ENCODE measurements at places on chromosomes 3 and 15.

DNA sequence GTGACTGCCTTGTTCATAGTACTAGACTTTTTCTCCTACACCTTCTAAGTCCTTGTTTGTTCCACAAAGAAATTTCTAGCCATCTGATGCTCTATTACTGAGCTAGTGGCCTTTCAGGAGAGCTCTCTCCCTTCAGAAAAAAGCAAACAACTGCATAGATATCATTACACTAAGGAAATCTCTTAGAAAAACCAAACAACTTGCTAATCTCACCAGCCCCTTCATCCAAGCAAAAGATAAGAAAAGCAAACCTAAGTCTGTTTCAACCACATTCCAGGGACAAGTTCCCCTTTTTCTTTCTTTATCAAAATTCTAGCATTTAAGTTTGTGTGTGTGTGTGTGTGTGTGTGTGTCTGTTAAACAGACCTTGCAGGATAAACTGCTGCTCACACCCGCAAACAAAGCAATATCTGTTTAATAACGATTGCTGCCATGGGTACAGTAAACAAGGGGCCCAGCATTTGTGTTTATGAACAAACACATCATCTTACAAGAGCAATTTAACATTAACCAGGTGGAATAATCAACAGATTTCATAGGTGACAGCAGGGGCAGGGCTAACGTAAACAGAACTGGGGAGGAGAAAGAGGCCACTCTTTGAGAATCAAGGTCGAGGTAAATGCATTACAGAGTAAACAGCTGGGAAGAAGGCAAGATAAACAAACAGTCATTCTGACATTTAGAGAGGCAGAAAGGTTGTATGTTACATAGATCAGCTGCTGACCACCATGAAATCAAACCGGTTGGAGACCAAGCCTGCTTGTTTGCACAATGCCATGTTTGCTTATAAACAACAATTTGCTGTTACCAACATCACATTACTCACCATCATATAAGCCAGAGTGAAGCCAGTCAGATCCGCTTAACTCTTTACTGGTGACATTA is 375.1 kb downstream of the FOXP1 start:
- no peak for DNase-seq

DNA sequence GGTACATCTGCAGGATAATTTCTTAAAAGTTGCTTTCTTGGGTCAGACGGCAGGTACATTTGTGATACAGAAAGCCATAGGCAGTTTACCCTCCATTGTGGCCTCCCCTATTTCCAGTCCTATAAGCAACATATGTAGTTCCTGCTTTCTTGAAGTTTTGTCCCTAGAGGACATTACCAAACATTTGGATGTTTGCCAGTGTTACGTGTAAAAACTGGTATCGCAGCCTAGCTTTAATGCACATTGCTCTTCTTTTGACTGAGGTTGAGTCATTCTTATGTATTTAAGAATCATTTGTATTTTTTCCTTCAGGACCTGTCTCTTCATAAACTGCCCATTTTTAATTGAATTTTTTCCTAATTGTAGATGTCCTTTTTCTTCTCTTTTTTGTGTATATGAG is 114.3 kb downstream of the DIPK2A start:
- DNase-seq = no peak

DNA sequence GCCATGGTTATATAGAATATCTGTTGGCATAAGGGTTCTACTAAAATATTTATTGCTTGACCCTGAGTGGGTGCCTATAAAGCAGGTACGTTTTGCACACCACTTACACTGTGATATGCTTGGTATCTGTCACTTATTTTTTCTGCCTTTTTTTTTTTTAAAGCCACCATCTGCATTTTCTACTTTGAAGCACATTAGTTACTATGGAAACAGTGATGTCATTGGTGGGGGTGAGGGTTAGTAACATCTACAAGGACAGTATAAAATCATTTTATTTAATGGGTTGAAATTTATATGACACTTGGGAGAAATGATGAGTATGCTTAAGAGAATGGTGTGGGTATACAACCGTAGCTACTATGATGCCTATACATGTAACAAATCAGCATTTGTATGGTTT is 25.6 kb downstream of the SLCO3A1 start:
- no peak for DNase-seq

GRCh38 chr3:31275038-31275572 is 257.6 kb upstream of the STT3B start:
- DNase-seq = no peak

DNA sequence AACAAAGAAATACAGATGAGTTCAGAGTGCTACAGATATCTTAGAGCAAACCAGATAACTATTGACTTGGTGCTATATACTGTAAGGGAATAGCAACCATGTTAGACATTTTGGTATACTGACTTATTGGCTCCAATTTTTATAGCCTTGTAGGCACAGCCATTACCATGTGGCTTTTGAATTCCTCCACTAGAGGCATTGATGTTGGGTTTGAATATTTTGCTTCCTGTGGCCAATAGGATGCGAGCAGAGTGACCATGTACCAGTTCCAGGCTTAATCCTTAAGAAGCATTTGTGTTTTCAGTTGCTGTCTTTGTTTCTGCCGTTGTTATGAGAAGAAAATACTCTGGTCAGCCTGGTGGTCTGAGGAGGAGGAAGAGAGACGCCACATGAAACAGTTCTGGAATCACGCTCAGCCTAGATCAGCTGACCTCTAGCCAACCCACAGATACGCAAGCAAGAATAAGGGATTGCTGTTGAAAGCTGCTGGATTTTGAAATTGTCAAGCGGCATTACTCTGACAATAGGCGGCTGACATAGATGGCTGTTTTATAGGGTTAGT is 109.4 kb upstream of the TNIK start:
- DNase-seq = no peak

GRCh38 chr15:78079298-78080087 is 2.0 kb upstream of the TBC1D2B start:
- no peak for DNase-seq

DNA sequence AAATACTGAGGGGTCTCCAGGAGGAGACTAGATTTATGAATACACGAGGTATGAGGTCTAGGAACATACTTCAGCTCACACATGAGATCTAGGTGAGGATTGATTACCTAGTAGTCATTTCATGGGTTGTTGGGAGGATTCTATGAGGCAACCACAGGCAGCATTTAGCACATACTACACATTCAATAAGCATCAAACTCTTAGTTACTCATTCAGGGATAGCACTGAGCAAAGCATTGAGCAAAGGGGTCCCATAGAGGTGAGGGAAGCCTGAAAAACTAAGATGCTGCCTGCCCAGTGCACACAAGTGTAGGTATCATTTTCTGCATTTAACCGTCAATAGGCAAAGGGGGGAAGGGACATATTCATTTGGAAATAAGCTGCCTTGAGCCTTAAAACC is 4.5 kb downstream of the CCR5 start:
- no peak for DNase-seq

DNA sequence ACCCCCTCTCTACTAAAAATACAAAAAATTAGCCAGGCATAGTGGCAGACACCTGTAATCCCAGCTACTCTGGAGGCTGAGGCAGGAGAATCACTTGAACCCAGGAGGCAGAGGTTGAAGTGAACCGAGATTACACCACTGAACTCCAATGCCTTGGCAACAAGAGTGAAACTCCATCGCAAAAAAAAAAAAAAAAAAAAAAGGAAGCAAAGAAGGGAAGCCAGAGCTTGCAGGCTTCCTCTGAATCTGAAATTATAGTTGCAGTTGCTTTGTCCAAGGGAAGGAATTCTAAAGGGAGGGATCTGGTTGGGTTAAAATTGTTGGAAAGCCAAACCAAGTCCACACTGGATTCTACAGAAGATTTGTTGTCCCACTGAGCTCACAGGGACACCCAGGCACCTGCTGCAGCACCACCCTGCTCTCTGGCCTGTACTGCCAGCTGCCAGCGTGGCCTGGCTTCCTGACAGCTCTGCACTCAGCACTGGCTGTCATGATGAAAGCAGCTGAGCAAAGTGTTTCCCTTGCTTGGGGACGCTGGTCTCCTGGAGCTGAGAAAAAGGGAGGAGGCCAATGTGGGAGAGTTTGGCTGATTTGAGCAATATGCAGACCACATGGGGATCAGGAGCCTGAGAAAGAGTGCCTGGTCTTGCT is 88.8 kb upstream of the HES1 start:
- DNase-seq = no peak

DNA sequence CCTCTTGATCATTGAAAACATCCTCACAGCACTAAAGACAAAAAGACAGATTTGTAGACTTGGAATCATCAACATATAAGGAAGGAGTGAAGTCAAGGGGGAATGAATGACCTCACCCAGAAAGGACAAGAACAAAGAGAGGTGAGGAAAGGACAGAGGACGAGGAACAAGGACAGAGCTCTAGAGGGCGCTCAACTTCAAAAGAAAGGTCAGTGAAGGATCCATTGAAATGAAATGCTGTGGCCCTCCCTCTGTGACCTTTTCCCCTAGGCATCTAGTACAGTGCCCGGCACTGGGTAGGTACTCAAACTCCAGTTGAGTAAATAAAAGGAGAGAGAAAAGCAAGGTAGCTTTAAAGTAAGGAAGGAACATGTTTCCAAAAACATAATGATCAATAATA is 2.6 kb downstream of the ATP8B4 start:
- DNase-seq = no peak

GRCh38 chr3:159804726-159805410 is 183.8 kb upstream of the IL12A start:
- DNase-seq = peak; percentile 34
